ENCODE measurements at places on chromosomes 16 and 17. TPM values are rescaled to one million over a fixed set of nuclear protein-coding genes. Genes with fewer than 3 reads are reported as not detected.

Gene C17orf50
- total RNA-seq, result not detected

DNA sequence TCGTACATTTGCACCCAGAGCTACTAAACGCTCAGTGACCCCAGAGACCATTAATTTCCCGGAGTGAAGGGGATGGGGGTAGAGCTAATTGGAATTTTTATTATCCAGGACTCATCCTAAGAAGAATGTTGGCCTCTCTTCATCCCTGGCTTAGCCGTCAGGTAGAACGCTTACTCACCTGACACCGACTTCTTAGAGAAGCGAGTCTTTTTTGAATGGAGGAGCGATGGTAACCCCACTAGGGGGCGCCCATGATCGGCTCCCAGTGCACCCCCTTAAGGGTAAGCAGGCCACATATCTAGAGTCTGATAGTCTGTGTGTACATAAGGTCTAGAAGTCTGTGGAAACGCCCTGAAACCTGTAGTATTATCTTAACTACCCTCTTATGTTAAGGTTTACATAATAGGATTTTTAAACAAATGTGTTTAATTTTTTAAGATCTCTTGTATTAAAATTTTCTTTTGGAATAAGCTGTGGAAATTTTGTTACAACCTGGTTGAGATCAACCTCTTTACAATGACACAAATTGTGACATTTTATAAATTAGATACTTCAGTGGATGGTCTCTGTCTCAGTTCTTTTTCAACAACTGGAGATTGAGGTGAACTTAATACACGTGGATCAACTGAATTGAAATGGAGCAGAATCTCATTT, 229.8 kb downstream of the CPPED1 start:
- H3K36me3 ChIP-seq, result no peaks in the 10 kb centered on the region
- no peak overlapping the region for H3K4me3 ChIP-seq
- no peak overlapping the region for H3K27ac ChIP-seq
- DNase-seq, result peak; percentile 70

DNA sequence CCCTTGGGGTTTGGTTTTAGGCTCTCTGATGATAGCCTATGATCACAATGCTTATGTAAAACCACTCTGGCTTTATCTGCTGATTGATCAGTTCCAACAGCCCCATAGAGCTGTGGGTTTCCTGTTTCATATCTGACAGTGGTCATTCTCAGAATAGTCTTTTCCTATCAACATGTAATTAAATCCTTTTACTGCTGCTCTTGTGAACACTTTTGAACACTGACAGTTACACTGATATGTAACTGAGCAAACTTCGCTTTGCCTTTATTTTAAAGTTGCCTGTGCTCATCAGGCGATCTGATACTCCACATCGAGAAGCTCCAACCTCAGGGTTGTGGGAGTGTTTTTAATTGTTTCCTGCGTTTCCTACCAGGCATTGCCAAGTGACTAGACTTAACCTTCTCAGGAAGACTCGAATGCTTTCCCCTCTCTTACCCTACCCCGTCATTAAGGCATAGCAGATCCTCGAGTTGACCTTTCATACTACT, 17.3 kb upstream of the CLEC18B start:
- DNase-seq, result no peak
- no peaks in the 10 kb centered on the region for H3K27me3 ChIP-seq
- H3K27ac ChIP-seq, result no peak overlapping the region
- H3K36me3 ChIP-seq, result no peaks in the 10 kb centered on the region
- no peaks in the 10 kb centered on the region for H3K4me1 ChIP-seq
- no peak overlapping the region for H3K4me3 ChIP-seq

Gene CIBAR2
- not detected for total RNA-seq

Gene BAHCC1
- total RNA-seq, result 3.4 TPM

Gene CAPN15
- 41.0 TPM for total RNA-seq

- H3K27ac ChIP-seq, result no peak overlapping the region
- no peaks in the 10 kb centered on the region for H3K4me1 ChIP-seq
- peak; percentile 29 for DNase-seq
- no peak overlapping the region for H3K4me3 ChIP-seq
Measured at GRCh38 chr16:53692146-53692545, 11.5 kb downstream of the RPGRIP1L start.

- H3K27ac ChIP-seq, result no peak overlapping the region
- peak; percentile 52 for DNase-seq
- peaks cover 7% of the 10 kb centered on the region for H3K4me1 ChIP-seq
- no peaks in the 10 kb centered on the region for H3K27me3 ChIP-seq
- no peaks in the 10 kb centered on the region for H3K36me3 ChIP-seq
Measured at GRCh38 chr16:81214745-81215166, 23.7 kb upstream of the BCO1 start.

DNA sequence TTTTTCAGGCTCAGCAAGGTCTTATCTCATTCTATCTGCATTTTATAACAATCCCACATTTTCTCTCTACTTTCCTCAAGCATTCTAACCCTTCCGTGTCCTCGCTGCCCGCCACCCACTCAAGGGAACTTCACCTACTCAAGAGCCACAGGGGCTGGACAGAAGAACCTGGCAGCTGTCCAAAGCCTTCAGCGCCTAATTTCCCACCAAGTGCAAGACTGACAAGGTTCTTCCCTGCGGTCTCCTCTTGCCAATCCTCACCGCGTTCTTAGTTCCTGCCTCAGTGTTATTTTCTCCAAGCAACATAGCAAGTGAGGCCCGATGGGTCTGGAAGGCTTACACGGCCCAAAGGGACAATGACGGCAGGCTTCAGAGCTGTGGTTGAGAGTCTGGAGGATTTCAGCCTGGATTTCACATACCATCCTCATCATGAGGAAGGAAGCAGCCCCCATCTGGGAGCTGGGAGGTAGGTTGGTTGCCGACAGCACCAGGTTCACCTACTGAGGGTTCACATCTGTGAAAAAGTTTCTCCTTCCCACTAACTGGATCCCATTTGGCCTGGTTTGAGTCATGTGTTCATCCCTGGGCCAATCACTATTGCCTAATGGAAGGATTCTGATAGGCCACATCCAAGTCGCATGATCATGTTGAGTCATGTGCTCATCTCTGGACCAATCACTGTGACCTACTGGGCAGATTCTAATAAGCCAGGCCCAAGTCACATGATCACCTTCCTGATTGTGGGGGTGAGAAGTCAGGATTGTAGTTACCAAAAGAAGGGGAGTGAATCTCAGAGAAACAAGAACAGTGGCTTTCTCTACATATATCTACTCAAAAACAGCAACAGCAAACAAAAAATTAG, 108.2 kb downstream of the N4BP1 start:
- H3K36me3 ChIP-seq, result no peaks in the 10 kb centered on the region
- no peak for DNase-seq
- H3K27me3 ChIP-seq, result no peaks in the 10 kb centered on the region
- peaks cover 16% of the 10 kb centered on the region for H3K4me1 ChIP-seq
- no peak overlapping the region for H3K4me3 ChIP-seq
- H3K27ac ChIP-seq, result no peak overlapping the region

- no peaks in the 10 kb centered on the region for H3K4me1 ChIP-seq
- H3K27ac ChIP-seq, result no peak overlapping the region
- no peak for DNase-seq
- no peaks in the 10 kb centered on the region for H3K36me3 ChIP-seq
Measured at GRCh38 chr16:28158136-28158535, 53.6 kb downstream of the XPO6 start.

Gene SOX15
- 7.6 TPM for total RNA-seq

Gene SRCIN1
- total RNA-seq, result 15.6 TPM

Gene CACNA1H
- total RNA-seq, result 9.5 TPM

Gene HOXB3
- total RNA-seq, result not detected

Gene MCRIP2
- total RNA-seq, result 1.5 TPM

Gene SGSM2
- 39.0 TPM for total RNA-seq

Gene GNAO1
- total RNA-seq, result 1.9 TPM

DNA sequence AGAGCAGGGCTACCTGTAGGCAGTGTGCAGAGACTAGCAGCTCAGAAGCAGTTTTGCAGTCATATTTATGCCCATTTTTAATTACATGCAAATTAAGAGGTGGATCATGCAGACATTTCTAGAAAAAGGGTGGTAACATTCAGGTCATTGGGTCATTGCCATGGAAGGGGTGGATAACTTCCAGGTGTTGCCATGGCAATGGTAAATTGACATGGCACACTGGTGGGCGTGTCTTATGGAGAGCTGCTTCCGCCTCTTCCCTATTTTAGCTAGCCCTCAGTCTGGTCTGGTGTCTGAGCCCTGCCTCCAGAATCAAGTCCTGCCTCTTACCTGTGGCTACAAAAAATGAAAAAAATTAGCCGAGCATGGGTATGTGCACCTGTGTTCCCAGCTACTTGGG, 2.8 kb upstream of the DNAI2 start:
- no peak overlapping the region for H3K4me3 ChIP-seq
- peaks cover 25% of the 10 kb centered on the region for H3K27me3 ChIP-seq
- no peaks in the 10 kb centered on the region for H3K36me3 ChIP-seq
- no peak for DNase-seq
- H3K27ac ChIP-seq, result no peak overlapping the region

GRCh38 chr16:68072038-68072695, 13.0 kb upstream of the NFATC3 start:
- H3K27ac ChIP-seq, result no peak overlapping the region
- DNase-seq, result no peak
- no peak overlapping the region for H3K4me3 ChIP-seq
- no peaks in the 10 kb centered on the region for H3K4me1 ChIP-seq
- H3K27me3 ChIP-seq, result no peaks in the 10 kb centered on the region

Gene STUB1
- 79.5 TPM for total RNA-seq

DNA sequence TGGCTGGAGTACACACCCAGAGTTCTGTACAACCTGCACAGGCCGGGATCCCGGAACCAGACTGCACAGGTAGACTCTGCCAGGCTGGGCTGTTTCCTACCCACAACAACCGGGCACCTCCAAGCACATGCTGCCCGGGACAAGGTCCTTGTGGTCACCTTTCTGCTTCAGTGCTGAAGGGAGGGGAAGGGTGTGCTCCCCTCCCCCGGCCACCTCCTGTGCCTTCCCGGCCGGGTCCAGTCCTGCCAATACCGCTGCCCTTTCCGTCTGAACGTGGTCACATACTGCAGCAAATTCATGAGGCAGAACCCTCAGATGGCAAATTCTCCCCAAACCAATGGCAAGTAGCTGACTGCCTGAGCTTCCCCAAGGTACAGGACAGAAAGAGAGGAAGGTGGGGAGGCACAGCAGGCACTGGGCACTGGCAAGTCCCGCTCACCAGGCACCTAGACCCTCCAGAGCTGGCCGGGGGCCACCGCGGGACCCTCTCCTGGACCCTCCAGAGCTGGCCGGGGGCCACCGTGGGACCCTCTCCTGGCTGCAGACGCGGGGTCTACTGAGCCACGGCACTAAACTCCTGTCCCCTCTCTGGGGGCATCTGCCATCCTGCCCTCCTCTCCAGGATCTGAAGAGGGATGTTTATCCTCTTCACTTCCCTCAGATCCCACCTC, 22.8 kb downstream of the SLC43A2 start:
- H3K27ac ChIP-seq, result no peak overlapping the region
- DNase-seq, result no peak
- no peaks in the 10 kb centered on the region for H3K36me3 ChIP-seq
- no peak overlapping the region for H3K4me3 ChIP-seq
- H3K27me3 ChIP-seq, result no peaks in the 10 kb centered on the region

- no peaks in the 10 kb centered on the region for H3K36me3 ChIP-seq
- H3K27me3 ChIP-seq, result peaks cover 13% of the 10 kb centered on the region
- H3K4me3 ChIP-seq, result no peak overlapping the region
Measured at GRCh38 chr17:37708616-37709212, 36.1 kb downstream of the HNF1B start.

- DNase-seq, result no peak
- H3K36me3 ChIP-seq, result no peaks in the 10 kb centered on the region
- no peaks in the 10 kb centered on the region for H3K27me3 ChIP-seq
- peaks cover 5% of the 10 kb centered on the region for H3K4me1 ChIP-seq
- H3K4me3 ChIP-seq, result no peak overlapping the region
- no peak overlapping the region for H3K27ac ChIP-seq
Measured at GRCh38 chr17:80449930-80450576, 26.4 kb downstream of the NPTX1 start.

Gene VPS35
- total RNA-seq, result 115 TPM

- no peak for DNase-seq
- no peaks in the 10 kb centered on the region for H3K36me3 ChIP-seq
- H3K4me1 ChIP-seq, result no peaks in the 10 kb centered on the region
- no peaks in the 10 kb centered on the region for H3K27me3 ChIP-seq
- no peak overlapping the region for H3K27ac ChIP-seq
- H3K4me3 ChIP-seq, result no peak overlapping the region
Measured at GRCh38 chr16:52364500-52364899, 182.4 kb downstream of the TOX3 start.

DNA sequence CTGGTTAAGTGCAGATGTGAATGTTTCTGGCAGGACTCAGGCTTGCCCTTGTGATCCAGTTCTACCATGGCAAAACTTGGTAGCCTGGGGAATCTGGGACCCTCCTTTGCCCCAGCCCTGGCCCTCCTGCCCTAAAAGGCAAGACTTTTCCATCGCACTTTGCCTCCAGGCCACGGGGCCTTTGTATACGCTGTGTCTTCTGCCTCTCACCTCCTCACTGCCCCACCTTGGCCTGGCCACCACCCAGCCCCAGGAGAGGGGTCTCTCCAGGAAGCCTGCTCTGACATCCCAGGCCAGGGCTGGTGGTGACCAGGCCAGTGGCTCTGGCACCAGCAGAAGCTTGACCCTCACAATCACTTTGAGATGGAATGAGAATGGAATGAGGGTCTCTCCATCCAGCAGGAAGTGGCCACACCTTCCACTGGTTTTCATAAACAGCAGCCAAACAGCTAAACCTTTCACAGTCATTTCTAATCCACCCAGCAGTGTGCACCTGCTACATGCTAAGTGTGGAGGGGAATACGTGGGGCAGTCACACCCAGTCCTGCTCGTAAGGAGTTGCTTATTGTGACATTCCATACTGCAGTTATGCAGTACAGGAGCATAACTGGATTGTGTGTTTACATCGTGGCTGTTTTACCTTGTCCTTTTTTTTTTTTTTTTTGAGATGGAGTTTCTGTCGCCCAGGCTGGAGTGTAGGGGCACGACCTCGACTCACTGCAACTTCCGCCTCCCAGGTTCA, 1.6 kb upstream of the MRPL38 start:
- no peak for DNase-seq
- H3K4me3 ChIP-seq, result no peak overlapping the region

DNA sequence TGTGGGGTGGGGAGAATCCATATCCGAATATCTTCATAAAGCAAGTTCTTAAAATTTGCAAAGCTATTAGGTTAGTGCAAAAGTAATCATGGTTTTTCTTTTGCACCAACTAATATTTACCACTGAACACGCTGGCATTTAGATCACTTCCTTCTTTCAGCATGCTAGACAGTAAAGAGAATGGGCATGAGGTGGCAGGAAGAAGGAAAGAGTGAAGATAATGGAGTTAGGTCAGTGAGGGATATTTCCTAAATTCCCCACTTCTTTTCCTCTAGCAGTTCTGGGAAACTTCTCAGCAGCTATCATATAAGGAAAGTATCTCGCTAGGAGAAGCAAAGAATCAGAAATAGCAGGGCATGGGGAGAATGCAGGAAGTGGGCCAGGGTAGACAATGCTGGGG, 39.0 kb downstream of the SLC6A4 start:
- no peaks in the 10 kb centered on the region for H3K36me3 ChIP-seq
- H3K4me1 ChIP-seq, result no peaks in the 10 kb centered on the region
- H3K27ac ChIP-seq, result no peak overlapping the region
- H3K4me3 ChIP-seq, result no peak overlapping the region
- no peaks in the 10 kb centered on the region for H3K27me3 ChIP-seq

- no peak for DNase-seq
- H3K27me3 ChIP-seq, result no peaks in the 10 kb centered on the region
- H3K4me3 ChIP-seq, result no peak overlapping the region
- no peaks in the 10 kb centered on the region for H3K36me3 ChIP-seq
Measured at GRCh38 chr17:82674656-82675475, 23.6 kb downstream of the RAB40B start.

- peak overlapping the region; percentile 100 for H3K27ac ChIP-seq
- no peaks in the 10 kb centered on the region for H3K36me3 ChIP-seq
- H3K4me1 ChIP-seq, result peaks cover 23% of the 10 kb centered on the region
- H3K27me3 ChIP-seq, result no peaks in the 10 kb centered on the region
- H3K4me3 ChIP-seq, result peak overlapping the region; percentile 68
Measured at GRCh38 chr17:75785016-75785890, 647 bp downstream of the UNK start.

All from neural progenitor cell (in vitro differentiated cells).